ENCODE measurements at places on chromosomes 11 and 22.

DNA sequence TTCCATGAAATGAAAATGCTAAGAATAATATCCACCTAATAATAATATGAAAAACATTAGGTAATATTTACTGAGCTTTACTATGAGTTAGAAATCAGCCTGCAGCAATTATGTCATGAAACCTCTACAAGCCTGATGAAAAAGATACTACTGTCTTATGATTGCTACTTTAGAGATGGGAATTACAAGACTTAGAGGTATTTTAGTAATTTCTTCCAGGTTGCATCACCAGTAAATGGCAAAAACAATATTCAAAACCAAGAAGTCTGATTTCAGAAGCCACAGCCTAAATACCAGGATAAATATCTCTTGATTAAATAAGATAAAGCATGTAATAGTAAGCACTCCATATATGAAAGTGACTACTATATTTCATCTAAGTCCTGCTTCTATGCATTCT is 13.8 kb downstream of the OR5B21 start:
- no peak overlapping the region for H3K27ac ChIP-seq
- H3K4me1 ChIP-seq, result no peaks in the 10 kb centered on the region
- DNase-seq, result no peak
- no peaks in the 10 kb centered on the region for H3K36me3 ChIP-seq

GRCh38 chr11:79610139-79610538 is 169.3 kb upstream of the TENM4 start:
- no peak overlapping the region for H3K4me3 ChIP-seq
- no peaks in the 10 kb centered on the region for H3K4me1 ChIP-seq
- no peaks in the 10 kb centered on the region for H3K36me3 ChIP-seq
- no peaks in the 10 kb centered on the region for H3K27me3 ChIP-seq

DNA sequence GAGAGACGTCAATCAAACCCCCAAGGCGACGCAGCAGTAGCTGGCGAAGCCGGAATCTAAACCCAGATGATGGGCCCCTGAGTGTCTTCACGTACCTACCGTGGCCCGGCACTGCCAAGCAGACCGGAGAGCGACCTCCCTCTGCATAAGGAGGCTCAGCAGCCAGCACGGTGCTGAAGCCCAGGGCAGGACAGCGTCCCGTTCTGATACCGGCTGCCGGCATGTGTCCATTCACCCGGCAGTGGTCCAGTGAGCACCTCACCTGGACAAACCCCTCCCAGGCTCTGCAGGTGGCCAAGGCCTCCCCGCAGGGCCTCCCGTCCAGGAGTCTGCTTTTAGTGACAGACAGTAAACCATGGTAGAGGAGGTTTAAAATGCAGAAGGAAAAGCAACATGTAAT is 142.0 kb downstream of the BRD1 start:
- DNase-seq, result no peak
- no peaks in the 10 kb centered on the region for H3K36me3 ChIP-seq
- no peaks in the 10 kb centered on the region for H3K27me3 ChIP-seq
- H3K4me3 ChIP-seq, result no peak overlapping the region
- no peak overlapping the region for H3K27ac ChIP-seq
- H3K4me1 ChIP-seq, result no peaks in the 10 kb centered on the region

DNA sequence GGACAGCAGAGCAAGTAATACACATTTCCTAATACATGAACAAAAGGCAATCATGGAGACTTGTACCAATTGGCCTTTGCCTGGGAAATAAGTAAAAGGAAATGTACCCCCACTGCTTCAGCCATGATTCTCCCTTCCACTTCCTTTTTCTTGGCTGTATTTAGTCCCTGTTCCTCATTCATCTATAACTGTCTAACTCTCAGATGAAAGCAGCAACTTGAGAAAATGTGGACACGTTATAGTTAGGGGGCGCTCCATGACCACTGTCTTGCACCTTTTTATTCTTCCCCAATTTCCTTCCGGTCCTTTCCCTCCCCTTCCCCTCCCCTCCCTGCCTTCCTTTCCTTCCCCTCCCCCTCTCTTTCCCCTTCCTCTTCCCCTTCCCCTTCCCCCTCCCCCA is 61.3 kb upstream of the BARX2 start:
- peaks cover 17% of the 10 kb centered on the region for H3K4me1 ChIP-seq
- no peak for DNase-seq
- no peaks in the 10 kb centered on the region for H3K36me3 ChIP-seq
- H3K27me3 ChIP-seq, result no peaks in the 10 kb centered on the region

GRCh38 chr11:131190446-131190845 is 180.0 kb upstream of the NTM start:
- DNase-seq, result no peak
- no peaks in the 10 kb centered on the region for H3K36me3 ChIP-seq
- H3K27me3 ChIP-seq, result no peaks in the 10 kb centered on the region
- peaks cover 7% of the 10 kb centered on the region for H3K4me1 ChIP-seq
- H3K4me3 ChIP-seq, result no peak overlapping the region
- H3K27ac ChIP-seq, result no peak overlapping the region

GRCh38 chr11:94602430-94603372 is 35.5 kb downstream of the PIWIL4 start:
- no peaks in the 10 kb centered on the region for H3K4me1 ChIP-seq
- no peaks in the 10 kb centered on the region for H3K27me3 ChIP-seq
- no peaks in the 10 kb centered on the region for H3K36me3 ChIP-seq
- peak; percentile 73 for DNase-seq
- H3K4me3 ChIP-seq, result no peak overlapping the region

GRCh38 chr11:3009481-3009880 is 17.4 kb upstream of the NAP1L4 start:
- H3K4me1 ChIP-seq, result no peaks in the 10 kb centered on the region
- no peak for DNase-seq
- no peak overlapping the region for H3K27ac ChIP-seq
- H3K27me3 ChIP-seq, result no peaks in the 10 kb centered on the region

DNA sequence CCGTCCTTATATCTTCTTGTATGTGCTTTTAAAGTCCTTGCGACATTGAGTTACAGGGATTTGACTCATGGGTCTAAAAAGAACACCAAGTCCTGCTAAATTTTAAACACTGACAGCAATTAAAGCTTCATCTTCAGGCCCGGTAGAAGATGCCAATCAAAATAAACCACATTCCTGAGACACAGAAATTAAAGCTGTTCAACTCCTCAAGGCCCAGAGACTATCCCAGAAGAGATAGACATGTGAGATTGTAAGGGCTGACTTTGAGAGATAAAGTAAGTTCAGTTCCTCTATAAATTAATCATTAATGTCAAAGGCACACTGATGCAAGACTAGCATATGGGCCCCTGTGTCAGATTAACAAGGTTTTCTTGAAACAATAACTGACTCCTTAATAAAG is 49.8 kb downstream of the OSBPL5 start:
- no peaks in the 10 kb centered on the region for H3K4me1 ChIP-seq
- no peak overlapping the region for H3K4me3 ChIP-seq
- H3K27ac ChIP-seq, result no peak overlapping the region
- no peaks in the 10 kb centered on the region for H3K27me3 ChIP-seq

GRCh38 chr22:27212617-27213177 is 555.3 kb downstream of the MIAT start:
- DNase-seq, result peak; percentile 44
- H3K36me3 ChIP-seq, result no peaks in the 10 kb centered on the region
- H3K4me1 ChIP-seq, result no peaks in the 10 kb centered on the region
- H3K4me3 ChIP-seq, result no peak overlapping the region
- no peak overlapping the region for H3K27ac ChIP-seq

- no peaks in the 10 kb centered on the region for H3K27me3 ChIP-seq
- peak; percentile 38 for DNase-seq
- H3K4me3 ChIP-seq, result no peak overlapping the region
- H3K4me1 ChIP-seq, result peaks cover 2% of the 10 kb centered on the region
- no peaks in the 10 kb centered on the region for H3K36me3 ChIP-seq
These were observed 76.3 kb upstream of the TP53AIP1 start for GRCh38 chr11:129018991-129019390.

DNA sequence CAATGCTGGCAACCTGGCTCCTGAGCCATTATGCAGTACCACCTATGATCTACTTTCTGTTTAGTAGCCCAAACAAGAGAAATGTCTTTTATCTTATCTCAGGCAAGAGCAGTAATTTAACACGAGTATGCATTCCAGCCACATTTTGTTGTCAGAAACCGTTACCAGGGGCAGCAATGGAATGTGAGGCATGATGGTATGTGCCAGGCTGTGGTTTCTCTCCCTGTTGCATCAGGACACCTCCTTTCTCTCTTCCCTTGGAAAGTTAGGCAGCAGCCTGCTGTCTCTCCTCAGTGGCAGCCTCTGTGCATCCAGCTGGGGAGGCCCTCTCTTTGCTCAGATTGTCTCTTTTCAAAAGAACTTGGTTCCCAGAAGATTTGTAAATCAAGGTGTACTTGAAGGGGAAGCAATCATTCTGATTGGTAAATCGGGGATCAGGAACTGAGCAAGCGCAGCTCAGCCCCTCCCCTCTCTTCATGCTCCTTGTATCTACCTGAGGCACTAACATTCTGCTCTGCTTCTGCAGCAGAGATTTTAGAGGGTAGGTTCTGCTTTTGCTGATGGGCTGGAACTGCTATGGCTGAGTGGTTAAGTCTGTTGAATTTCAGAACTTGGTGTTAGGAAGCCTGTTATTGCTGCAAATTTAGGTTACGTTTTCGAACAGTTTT is 229.2 kb downstream of the ADAMTS15 start:
- no peaks in the 10 kb centered on the region for H3K36me3 ChIP-seq
- DNase-seq, result peak; percentile 98
- H3K27ac ChIP-seq, result no peak overlapping the region
- H3K27me3 ChIP-seq, result no peaks in the 10 kb centered on the region
- H3K4me3 ChIP-seq, result no peak overlapping the region
- H3K4me1 ChIP-seq, result peaks cover 1% of the 10 kb centered on the region

GRCh38 chr11:86801364-86801763 is 1.0 kb downstream of the PRSS23 start:
- H3K36me3 ChIP-seq, result no peaks in the 10 kb centered on the region
- no peak overlapping the region for H3K4me3 ChIP-seq
- H3K27me3 ChIP-seq, result peaks cover 2% of the 10 kb centered on the region
- DNase-seq, result no peak

GRCh38 chr11:12942157-12942556 is 67.0 kb upstream of the RASSF10 start:
- no peaks in the 10 kb centered on the region for H3K4me1 ChIP-seq
- H3K4me3 ChIP-seq, result no peak overlapping the region
- no peak for DNase-seq
- H3K36me3 ChIP-seq, result no peaks in the 10 kb centered on the region
- H3K27me3 ChIP-seq, result no peaks in the 10 kb centered on the region

DNA sequence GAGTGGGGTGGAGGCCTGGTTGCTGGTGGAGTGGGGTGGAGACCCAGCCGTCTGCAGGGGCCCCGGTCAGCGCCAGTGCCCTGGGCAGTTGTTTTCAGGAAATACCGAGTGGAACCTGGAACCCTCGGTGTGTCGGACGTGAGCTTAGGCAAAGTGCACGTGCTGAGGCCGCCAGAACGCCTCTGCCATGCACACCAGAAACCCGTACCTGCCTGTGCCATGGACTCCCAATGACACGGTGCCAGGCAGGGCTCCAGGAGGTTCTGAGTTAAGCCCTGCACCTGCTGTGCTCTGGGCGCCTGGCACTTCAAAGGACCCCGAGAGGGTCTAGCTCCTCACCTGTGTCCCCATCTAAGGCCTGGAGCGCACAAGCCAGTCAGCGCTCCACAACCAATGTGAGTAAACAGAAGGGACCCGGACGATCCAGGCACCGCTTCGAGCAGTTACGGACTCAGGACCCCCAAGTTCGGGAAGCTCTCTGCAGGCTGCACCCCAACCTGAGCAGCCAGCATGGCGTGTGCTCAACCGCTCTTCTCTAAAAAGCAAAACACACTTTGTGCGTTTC is 12.3 kb downstream of the TOLLIP start:
- H3K27me3 ChIP-seq, result no peaks in the 10 kb centered on the region
- H3K4me3 ChIP-seq, result no peak overlapping the region
- no peak overlapping the region for H3K27ac ChIP-seq
- no peak for DNase-seq
- no peaks in the 10 kb centered on the region for H3K36me3 ChIP-seq

DNA sequence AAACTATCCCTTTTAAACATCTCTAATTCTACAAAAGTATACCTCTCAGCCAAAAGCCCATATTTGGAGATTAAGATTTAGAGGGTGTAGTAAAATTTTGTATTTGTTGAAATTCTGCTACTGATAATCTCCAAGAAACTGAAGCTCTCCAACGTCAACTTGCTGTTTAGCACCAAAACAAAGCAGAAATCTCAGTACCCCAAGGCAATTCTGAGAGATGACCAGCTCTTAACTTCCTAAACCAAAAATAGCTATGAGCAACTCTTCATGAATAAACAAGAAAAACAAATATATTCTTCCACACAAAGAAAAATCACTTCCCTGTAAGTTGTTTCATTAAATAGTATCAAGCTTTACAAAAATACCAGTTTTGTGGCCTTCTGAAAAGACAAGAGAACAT is 13.3 kb downstream of the RRAS2 start:
- H3K27ac ChIP-seq, result no peak overlapping the region
- H3K4me3 ChIP-seq, result no peak overlapping the region
- peaks cover 2% of the 10 kb centered on the region for H3K4me1 ChIP-seq
- no peaks in the 10 kb centered on the region for H3K36me3 ChIP-seq

- no peak for DNase-seq
- H3K27me3 ChIP-seq, result no peaks in the 10 kb centered on the region
- H3K4me3 ChIP-seq, result no peak overlapping the region
- H3K4me1 ChIP-seq, result no peaks in the 10 kb centered on the region
- no peak overlapping the region for H3K27ac ChIP-seq
- H3K36me3 ChIP-seq, result no peaks in the 10 kb centered on the region
These were observed 6.8 kb downstream of the APIP start for GRCh38 chr11:34909415-34909814.

DNA sequence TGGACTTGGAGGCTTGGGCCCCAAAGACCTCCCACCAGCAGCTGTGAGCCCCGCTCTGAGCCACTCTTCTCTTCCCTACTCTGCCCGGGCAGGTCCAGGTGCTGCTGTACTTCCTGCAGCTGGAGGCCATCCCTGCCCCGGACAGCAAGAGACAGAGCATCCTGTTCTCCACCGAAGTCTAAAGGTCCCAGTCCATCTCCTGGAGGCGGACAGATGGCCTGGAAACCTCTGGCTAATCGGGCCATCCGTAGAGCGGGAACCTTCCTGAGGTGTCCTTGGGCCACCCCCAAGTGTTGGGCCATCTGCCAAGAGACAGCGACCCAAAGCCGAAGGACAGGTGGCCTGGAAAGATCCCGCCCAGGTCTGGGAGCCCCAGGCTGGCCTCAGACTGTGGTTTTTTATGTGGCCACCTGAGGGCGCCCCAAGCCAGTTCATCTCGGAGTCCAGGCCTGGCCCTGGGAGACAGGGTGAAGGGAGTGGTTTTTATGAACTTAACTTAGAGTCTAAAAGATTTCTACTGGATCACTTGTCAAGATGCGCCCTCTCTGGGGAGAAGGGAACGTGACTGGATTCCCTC is 135.1 kb downstream of the BCR start:
- no peaks in the 10 kb centered on the region for H3K36me3 ChIP-seq
- no peaks in the 10 kb centered on the region for H3K27me3 ChIP-seq
- H3K4me3 ChIP-seq, result no peak overlapping the region
- DNase-seq, result peak; percentile 58
- no peak overlapping the region for H3K27ac ChIP-seq
- H3K4me1 ChIP-seq, result no peaks in the 10 kb centered on the region

DNA sequence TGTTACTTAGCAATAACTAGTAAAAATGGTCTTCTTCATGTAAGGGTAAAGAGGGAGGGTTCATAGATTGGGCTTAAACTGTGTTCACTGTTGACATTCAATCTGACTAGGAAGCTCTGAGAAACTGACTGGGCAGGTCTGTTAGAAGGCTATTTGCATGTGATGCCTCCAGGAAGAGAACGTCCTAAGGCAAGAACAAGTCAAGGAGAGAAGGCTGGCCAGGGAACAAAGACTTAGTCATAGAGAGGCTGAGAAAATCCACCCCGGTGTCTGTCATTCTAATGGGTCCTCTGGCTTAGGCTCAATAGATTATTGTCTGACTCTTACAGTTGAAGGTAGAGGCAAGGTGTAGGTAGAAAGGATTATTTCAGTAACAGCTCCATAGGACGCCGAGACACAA is 50.3 kb upstream of the CD44 start:
- no peak overlapping the region for H3K4me3 ChIP-seq
- no peaks in the 10 kb centered on the region for H3K4me1 ChIP-seq
- no peak overlapping the region for H3K27ac ChIP-seq
- no peaks in the 10 kb centered on the region for H3K27me3 ChIP-seq
- H3K36me3 ChIP-seq, result no peaks in the 10 kb centered on the region

Data from mesendoderm (in vitro differentiated cells).